Stimulated activated CD4-positive, alpha-beta T cell treated with anti-CD3 and anti-CD28 coated beads, TNF-alpha, amount 100 ng/mL, for 1 hour (primary cell): ENCODE measurements at places on chromosomes 16 and 17.

DNA sequence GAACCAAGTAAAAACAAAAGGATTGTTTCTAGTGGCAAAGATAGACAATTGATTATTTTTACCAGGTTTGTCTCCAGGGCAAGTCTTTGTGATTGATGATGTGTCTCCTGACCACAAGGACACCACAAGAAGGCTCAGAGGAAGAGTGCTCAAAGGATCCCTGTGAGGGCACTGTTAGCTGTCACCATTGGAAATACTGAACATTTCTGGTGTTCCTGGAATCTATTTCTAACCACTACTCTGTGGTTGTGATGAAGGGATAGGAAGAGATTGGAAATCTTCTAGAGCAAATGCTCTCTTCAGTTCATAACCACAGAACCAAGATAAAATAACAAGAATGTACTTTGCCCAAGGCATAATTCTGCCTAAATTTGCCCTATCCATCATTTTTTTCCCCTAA is 15.3 kb downstream of the RNF43 start:
- no peak for DNase-seq

DNA sequence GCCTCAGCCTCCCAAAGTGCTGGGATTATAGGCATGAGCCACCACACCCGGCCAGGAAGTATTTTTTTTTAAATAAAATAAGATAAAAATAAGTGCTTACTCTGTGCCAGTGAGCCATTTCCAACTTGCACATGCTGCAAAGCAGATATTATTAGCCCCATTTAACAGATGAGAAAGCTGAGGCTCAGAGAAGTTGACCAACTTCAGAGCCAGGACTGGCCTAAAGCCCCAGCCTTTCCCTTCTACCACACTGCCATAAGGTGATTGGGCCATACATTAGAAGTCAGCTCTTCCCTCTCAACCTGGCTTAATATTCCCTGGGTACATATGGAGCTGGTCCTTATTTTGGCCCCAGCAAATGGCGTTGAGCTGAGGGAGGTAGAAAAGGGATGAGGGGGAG is 25.1 kb downstream of the NEUROD2 start:
- DNase-seq: no peak

- DNase-seq: no peak
Measured at GRCh38 chr17:27821318-27821717, 21.0 kb upstream of the NOS2 start.

DNA sequence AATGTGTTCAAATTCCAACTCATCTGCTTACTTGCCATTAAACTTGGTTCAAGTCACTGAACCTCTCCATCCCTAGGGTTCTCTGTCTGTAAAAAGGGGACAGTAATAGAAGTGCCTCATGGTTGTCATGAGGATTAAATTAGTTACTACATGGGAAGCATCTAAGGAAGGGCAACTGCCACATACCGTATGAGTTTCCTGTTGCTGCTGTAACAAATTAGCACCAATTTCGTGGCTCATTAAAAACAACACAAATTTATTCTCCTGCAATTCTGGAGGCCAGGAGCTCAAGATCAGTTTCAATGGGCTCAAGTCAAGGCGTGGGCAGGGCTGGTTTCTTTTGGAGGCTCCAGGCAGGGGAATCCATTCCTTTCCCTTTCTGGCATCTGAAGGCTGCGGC is 18.6 kb downstream of the CD300LF start:
- no peak for DNase-seq

DNA sequence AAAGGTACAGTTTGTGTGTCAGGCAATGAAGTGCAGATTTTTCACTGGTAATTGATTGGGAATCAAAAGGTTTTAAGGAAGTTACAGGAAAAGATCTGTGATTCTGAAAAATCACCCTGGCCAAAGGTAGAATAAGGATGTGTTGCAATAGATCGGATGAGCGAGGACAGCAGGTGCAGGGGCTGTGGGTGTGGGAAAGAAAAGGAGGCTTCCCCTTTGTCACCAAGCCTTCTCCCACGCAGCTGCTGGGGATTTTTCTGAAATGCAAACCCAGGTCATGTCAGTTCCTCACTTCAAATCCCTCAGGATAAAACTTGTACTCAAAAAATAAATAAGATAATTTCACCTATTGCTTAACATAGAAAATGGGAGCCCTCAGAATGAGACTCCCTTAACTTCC is 47.9 kb upstream of the ARHGAP17 start:
- DNase-seq: no peak
